Activated effector memory CD4-positive, alpha-beta T cell treated with Interleukin-2 at 50 U/mL for 16 hours (primary cell): ENCODE measurements at places on chromosomes 7 and 10.

DNA sequence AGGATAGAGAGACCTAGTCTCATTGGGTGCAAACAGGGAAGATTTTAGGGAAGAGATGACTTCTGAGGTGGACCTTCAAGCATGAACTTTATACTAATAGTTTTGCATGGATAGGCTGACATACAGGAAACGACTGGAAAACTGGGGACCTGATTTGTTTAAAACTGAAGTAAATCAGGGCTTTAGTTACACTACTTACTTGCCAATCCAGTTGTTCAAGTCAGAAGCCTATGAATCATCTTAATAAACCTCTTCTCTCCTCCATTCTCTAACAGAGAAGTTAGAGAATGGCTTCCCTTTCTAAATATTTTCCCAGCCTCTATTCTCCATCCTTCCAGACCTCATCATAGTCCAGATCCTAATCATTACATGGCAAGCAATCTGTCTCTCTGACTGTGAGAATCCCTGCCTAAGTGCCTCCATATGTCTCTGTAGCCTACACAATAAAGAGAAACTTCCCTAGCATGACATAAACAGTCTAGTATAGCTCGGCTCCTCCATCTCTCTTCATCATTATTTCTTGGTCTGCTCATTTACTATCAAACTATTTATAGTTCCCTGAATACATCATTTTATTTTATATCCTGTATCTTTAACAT is 55.8 kb downstream of the PRKG1 start:
- DNase-seq: no peak

- no peak for DNase-seq
Measured at GRCh38 chr10:3740157-3740871, 44.7 kb downstream of the KLF6 start.

DNA sequence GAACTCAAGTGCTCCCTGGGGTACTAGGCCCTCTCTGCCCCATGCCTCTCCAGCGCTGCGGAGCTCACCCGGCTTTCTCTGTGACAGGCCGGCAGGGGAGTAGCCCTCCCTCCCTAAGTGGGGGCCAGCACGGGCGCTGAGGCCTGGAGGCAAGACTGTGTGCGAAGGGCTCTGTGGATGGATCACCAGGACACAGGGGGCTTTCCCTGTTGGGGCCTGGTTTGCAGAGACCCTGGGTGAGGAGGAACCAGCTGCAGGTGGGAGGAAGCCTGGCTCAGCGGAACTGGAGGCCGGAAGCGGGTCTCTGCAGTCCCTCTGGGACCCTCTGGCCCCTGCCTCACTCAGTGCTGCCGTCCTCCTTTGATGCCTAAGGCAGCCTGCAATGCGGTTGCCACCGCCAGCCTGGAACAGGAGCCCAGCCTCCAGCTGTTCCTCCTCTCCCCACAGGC is 106.0 kb downstream of the CYTH3 start:
- no peak for DNase-seq

- DNase-seq: no peak
Measured at GRCh38 chr7:44152971-44153947, 12.1 kb upstream of the MYL7 start.

GRCh38 chr7:39228946-39229345 is 251.2 kb downstream of the POU6F2 start:
- no peak for DNase-seq

- DNase-seq: no peak
Measured at GRCh38 chr10:3837647-3838459, 52.8 kb upstream of the KLF6 start.

DNA sequence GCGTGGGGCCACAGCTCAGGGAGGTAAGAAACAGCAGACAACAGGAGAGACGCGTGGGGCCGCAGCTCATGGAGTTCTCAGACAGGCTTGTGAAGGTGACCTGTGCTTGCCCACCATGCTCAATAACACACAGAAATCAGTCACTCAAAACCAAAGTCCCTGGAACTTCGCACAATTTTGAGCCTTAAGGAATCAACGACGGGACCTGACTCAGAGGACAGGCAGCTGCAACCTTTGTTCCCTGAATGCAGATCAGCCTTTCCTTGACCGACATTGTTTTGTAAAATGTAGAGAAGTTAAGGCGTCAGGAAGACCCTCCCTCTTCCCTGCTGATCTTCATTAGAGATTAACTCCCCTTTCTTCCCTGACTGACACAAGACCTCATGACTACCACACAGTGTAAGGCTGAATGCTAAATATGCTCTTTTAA is 8.5 kb upstream of the KNDC1 start:
- no peak for DNase-seq

DNA sequence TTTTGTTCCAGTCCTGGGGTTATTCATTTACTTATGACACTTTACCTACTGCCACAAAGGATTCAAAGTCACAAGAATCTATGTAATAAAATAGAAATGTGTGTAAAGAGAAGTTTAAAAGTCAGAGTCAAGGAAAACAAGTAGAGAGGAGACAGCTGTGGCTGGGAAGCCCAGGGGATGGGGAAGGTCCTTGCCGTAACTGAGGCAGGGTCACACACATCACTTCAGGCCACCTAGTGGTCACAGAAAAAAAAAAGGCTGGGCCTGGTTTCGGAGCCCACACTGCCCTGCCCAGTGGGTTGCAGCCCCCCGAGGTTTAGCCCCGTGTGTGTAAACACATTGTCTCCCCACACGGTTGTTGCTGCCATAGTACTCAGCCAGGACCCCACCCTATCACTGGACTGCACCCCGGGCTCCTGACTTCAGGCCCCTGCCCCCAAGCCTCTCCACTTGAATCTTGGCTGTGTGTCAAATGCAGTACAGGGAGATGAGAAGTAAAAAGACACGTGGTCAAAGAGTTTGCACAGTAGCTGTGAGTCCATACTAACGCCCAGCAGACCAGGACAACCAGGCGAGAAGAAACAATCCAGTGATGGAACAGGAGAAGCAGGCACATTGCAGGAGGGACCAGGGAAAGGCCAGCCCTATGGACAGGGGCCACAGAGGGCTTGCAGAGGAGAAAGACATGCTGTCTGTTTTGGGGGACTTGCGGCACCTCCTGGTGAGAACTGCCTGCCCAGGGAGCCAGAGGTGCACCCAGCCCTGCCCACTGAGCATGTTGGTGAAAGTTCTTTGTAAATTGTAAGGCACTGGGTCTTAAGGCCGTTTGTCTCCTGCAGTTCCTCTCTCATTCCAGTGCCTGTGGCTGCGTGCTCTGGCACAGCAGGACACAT is 91.4 kb upstream of the MACROH2A2 start:
- DNase-seq: no peak

- DNase-seq: no peak
Measured at GRCh38 chr7:1160670-1161021, 650 bp upstream of the ZFAND2A start.

- no peak for DNase-seq
Measured at GRCh38 chr10:62733654-62734293, 70.7 kb upstream of the ADO start.

- DNase-seq: no peak
Measured at GRCh38 chr10:4177791-4178190, 392.8 kb upstream of the KLF6 start.

- no peak for DNase-seq
Measured at GRCh38 chr7:143890558-143890957, 11.4 kb downstream of the TCAF1 start.

- no peak for DNase-seq
Measured at GRCh38 chr7:134126146-134126545, 994 bp upstream of the LRGUK start.

GRCh38 chr7:11332865-11333228 is 359.2 kb downstream of the PHF14 start:
- DNase-seq: no peak

DNA sequence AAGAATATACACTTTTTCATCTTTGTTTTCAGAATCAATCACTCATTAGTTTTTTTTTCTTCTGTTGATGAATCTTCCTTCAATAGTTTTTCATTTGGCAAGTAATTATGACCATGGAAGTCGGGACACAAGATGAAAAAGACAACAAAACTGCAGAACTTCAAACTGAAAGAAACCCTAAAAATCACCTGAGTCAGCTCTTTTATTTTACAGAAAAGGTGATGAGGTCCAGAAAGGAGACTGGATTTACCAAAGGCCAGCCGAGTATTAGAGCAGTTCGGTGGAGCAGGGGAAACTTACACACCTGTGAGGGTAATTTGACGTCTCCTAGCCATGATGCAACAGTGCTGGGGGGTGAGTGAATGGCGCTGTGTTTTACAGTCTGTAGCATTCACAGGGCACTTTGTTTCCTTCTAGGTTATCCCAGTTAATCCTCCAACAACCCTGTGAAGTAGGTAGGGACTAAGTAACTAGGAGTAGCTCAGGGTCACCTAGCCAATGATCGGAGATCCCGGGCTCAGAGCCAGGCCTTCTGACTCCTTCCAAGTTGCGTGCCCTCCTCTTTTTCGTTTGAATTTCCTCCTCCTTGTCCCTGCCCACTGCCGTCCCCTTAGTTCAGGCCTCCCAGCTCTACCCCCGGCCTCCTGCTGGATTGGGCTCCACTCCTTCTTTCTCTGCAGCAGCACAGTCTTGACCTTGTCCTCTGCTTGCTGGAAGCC is 14.0 kb downstream of the RBM20 start:
- no peak for DNase-seq

DNA sequence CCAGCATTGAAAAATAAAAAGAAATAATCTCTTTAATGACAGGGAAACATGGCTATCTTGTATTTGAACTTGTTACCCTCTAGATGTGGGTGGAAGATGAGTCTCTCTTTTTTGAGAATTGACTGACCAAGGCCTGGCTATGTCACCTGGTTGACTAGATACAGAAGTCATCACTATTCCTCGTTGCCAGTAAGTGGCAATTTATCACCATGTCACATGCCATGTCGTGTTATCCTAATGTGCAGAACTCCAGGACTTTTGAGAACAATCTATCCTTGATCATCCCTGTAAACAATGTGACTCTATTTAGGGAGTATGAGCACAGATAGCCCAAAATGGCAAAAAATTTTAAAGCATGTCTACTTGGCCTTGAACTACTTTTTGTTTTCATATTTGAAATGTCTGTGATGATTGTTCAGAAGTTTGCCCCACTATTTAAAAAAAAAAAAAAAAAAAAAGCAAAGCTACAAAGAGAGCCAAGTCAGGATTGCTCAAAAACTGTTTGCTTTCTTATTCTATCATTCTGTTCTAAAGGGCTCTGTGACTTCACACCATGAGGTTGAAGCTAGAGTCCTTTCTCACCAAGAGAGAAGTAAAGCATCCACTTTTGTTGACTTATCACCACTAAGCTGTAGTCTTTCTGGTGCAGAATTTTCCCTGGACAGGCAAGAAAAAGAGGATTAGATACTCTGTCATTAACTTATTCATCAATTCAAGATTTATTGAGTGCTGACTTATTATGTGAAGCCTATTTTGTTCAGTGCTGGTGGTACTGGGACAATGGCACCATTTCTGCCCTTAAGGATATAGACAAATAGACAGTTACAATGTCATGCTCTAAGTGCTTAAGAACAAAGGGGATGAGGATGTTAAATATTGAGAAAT is 10.4 kb upstream of the WIPF3 start:
- no peak for DNase-seq

DNA sequence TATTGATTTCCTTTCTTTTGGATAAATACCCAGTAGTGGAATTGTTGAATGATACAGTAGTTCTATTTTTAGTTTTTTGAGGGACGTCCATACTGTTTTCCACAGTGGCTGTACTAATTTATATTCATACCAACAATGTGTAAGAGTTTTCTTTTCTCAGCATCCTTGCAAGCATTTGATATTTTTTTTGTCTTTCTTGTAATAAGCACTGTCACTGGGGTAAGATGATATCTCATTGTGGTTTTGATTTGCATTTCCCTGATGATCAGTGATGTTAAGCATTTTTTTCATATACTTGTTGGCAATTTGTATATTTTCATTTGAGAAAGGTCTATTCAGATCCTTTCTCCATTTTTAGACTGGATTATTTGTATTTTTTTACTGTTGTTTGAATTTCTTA is 308.7 kb downstream of the PTEN start:
- DNase-seq: no peak

- no peak for DNase-seq
Measured at GRCh38 chr7:12759151-12759550, 71.7 kb downstream of the ARL4A start.

GRCh38 chr10:1074748-1075308 is 18.6 kb downstream of the WDR37 start:
- DNase-seq: no peak

GRCh38 chr10:49738616-49739360 is 23.3 kb downstream of the OGDHL start:
- DNase-seq: no peak

GRCh38 chr10:30675791-30676718 is 46.5 kb upstream of the LYZL2 start:
- DNase-seq: no peak

- no peak for DNase-seq
Measured at GRCh38 chr10:22649390-22649841, 65.0 kb downstream of the PIP4K2A start.
